ENCODE measurements at places on chromosomes 6 and 20.

DNA sequence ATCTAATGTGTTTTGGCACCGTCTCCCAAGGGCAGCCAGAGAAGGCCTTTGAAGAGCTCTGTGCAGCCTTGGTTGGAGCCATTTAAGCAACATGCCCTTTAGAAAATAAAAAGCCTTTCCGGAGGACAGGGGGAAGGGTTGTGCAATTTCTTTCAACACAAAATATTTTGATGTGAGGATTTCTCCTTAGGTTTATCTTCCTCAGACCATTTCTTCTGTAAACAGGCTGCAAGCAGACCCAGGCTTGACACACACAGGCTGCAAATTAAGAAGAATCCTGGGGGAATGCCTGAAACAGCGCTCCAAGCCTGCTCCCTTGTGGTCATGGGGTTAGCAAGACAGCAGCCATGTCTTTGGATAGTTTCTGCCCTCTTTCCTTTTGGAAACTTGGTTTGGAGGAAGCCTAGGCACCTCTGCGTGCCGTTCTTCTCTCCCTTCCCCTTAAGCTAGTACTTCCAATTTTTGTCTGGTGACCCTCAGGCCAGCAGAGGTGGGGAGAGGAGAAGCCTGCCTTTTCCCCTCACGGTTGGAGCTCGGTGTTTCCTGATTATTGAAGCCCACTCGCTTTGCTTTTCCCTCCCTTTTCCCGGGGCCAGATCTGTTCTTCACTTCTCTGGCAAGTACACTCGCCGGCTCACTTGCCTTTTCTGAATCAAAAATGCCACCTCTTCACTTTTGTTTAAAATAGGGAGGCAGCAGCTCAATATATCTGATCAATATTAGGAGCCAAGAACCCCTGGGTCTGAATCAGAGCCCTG lies 39.6 kb upstream of the NOX3 start:
- DNase-seq: no peak

GRCh38 chr6:108656836-108657235 lies 96.1 kb downstream of the FOXO3 start:
- no peak for DNase-seq

- no peak for DNase-seq
Measured at GRCh38 chr6:160979061-160979708, 12.4 kb upstream of the MAP3K4 start.

GRCh38 chr20:39986173-39986904 lies 702.7 kb downstream of the MAFB start:
- no peak for DNase-seq

- DNase-seq: no peak
Measured at GRCh38 chr20:57244221-57244585, 22.2 kb downstream of the BMP7 start.

GRCh38 chr6:34514593-34515472 lies 41.3 kb downstream of the SPDEF start:
- no peak for DNase-seq

- no peak for DNase-seq
Measured at GRCh38 chr6:169972736-169973135, 221.3 kb downstream of the ERMARD start.

- DNase-seq: no peak
Measured at GRCh38 chr6:147285087-147285855, 81.1 kb downstream of the STXBP5 start.

DNA sequence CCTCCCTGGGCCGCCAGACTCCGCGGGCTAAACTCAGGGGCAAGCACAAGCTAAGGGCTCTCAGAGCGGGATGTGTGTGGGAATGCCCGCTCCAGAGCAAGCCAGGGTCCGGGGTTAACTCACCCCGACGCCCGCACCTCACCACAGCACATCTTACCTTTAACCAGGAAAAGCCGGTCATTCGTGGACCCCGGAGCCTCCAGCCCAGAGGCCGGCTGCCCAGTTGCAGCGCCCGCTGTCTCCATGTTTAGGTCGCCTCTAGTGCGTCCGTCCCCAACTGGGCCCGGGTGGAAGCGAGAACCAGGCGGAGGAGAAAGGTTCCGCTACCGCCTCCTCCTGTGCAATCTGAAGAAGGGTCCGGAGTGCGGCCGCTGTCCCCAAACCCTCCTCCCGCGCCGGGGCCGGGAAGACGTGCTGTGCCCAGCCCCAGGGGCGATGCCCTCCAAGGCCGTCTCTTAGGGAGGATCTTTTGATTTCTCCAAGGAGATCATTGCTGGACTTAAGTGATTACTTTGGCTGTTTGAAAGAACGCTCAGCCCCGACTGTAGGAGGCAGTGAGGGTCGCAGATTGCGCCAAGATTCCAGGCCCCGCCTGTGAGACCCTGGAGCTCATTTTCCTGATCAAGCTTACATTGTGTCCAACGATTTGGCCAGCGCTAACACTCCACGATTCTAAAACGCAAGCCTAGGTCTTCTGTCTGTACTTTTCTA lies at the start of gene TMEM242:
Gene TMEM242, minus strand, starts transcription at position 265 of the 711 bp plus-strand sequence. Its CDS starts 20 bp downstream, at position 245.
- peak; percentile 89 for DNase-seq

DNA sequence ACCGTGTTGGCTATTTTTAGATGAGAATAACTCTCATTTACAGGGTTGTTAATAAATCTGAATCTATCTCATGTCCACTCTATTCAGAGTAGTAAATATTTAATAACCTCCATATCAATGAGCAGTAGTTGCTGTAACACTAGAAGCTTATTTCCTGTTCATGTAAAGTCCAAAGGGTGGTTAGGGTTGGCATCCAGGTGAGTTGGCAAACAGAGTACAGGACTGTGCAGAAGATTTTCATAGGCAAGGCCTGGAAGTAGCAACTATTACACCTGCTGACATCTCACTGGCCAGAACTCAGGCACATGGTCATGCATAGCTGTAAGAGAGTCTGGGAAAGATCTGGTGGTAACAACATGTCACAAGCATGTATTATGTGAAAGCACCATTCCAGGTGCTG lies 147.5 kb downstream of the PHF3 start:
- DNase-seq: no peak

DNA sequence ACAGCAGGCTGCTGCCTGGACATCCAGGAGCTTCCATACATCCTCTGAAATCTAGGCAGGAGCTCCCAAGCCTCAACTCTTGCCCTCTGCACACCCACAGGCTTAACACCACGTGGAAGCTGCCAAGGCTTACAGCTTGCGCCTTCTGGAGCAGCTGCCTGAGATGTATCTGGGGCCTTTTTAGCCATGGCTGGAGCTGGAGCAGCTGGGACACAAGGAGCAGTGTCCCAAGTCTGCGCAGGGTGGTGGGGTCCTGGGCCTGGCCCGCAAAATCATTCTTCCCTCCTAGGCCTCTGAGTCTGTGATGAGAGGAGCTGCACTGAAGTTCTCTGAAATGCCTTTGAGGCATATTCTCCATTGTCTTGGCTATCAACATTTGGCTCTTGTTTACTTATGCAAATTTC lies 255.0 kb downstream of the DLL1 start:
- DNase-seq: no peak

DNA sequence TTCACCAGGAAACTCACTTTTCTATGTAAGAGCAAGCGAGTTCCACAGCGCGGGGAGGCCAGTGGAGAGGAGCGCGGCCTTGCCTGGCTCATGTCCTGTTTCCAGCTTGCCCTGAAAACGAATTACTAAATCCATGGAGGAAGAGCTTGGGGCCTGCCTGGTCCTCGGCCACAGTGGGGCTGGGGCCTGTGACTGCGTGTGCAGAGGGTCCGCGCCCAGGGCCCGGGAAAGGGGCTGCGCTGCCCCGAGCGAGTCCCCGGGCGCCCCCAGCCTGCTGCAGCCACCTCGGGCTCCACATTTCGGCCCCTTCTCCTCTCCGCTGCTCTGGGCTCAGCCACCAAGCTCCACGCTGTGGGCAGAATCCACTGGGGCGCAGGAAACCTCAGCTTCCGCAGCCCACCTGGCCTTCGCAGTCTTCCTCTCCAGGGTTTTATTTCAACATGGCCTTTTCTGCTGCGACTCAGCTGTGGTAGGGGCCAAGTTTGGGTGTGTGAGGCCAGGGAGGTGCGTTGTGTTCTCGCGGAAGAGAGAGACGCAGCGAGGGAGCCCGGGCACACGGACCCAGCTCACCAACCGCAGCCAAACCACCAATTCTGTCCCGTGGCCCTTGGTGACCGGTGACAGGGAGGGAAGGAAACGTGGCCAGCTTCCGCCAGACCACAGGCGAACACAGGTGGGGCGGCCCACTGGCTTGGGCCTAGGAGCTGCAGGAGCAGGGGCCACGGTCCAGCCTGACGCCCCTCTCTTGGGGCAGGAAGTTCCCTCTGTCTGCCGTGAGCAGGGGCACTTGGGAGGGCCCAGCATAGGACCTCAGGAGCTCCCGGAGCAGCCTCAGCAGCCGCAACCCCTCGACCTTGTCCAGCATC lies 211.4 kb downstream of the ERMARD start:
- DNase-seq: no peak

Data from stimulated activated CD4-positive, alpha-beta T cell treated with anti-CD3 and anti-CD28 coated beads, Interleukin-1b, Interleukin-23, amount 100 ng/mL, for 1 hour (primary cell).